ENCODE measurements at places on chromosomes 4 and X.

GRCh38 chr4:55907469-55907868 lies 41.3 kb upstream of the CEP135 start:
- peaks cover 9% of the 10 kb centered on the region for H3K36me3 ChIP-seq
- H3K4me1 ChIP-seq, result peaks cover 31% of the 10 kb centered on the region
- no peaks in the 10 kb centered on the region for H3K27me3 ChIP-seq
- no peak for DNase-seq

DNA sequence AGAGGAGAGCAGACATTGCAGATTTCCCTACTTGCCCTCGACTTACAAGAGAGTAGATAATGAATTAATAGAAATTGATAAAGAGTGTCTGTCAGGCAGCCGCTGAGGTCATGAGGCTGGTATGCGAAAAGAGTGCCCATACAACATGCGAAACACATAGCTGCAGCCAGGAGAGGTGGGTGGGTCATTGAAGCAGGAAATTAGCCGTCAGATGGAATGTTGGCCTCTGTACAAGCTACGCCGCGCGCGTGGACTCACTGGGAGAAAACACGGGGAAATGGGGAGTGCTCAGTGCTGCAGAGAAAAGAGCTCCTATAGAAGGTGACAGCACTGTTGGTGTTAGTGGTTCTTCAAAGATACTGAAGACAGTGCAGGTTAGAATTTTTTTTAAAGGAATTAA lies 125.1 kb downstream of the RAPGEF2 start:
- H3K27ac ChIP-seq, result no peak overlapping the region
- peaks cover 21% of the 10 kb centered on the region for H3K4me1 ChIP-seq
- no peaks in the 10 kb centered on the region for H3K27me3 ChIP-seq
- H3K36me3 ChIP-seq, result peaks cover 2% of the 10 kb centered on the region
- no peak for DNase-seq

DNA sequence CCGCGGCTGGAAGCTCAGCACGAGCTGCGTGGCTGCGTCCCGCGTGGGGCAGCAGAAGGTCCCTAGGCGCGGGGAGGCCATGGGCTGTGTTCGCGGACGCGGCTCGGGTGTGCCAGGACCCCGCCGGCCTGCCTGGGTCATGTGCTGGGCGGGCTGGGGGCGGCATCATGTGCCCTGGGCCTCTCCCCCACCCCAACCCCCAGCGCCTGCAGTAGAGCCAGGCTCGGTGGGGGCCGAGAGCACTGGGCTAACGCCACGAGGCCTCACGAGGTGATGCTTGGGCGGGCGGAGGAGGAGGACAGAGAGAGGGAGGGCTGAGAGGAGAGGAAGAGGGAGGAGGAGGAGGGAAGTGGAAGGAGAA lies at the start of gene GPR143:
Gene GPR143 (minus strand): TSS at position 111 of the 361 bp plus-strand sequence. CDS start 30 bp downstream, at position 81.
- H3K27ac ChIP-seq, result no peak within 1 kb of the TSS
- H3K36me3 ChIP-seq, result no peaks in the 10 kb centered on the region
- H3K27me3 ChIP-seq, result peaks cover 14% of the 10 kb centered on the region
- H3K4me1 ChIP-seq, result no peaks in the 10 kb centered on the region
- no peak within 1 kb of the TSS for H3K4me3 ChIP-seq

DNA sequence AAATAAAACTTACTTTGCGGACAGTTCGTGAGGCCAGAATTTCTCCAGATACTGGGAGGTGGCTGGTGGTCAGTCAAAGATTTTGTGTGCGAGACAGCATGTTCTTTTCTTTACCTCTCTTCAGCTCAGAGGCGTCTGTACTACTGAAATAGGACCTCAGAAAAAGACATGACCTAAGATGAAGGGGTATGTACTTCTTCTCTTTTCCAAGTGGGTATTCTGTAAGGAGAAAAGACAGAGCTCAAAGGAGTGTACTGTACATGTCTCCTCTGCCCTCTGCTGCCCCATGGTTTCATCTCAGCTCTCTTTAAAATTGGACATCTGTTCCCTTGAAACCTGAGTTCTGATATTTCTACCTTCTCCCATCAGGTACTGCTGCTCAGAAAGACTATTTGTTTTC lies 38.1 kb downstream of the SEPTIN11 start:
- H3K36me3 ChIP-seq, result peaks cover 5% of the 10 kb centered on the region
- H3K27ac ChIP-seq, result no peak overlapping the region
- peaks cover 69% of the 10 kb centered on the region for H3K4me1 ChIP-seq
- DNase-seq, result no peak
- H3K4me3 ChIP-seq, result no peak overlapping the region

DNA sequence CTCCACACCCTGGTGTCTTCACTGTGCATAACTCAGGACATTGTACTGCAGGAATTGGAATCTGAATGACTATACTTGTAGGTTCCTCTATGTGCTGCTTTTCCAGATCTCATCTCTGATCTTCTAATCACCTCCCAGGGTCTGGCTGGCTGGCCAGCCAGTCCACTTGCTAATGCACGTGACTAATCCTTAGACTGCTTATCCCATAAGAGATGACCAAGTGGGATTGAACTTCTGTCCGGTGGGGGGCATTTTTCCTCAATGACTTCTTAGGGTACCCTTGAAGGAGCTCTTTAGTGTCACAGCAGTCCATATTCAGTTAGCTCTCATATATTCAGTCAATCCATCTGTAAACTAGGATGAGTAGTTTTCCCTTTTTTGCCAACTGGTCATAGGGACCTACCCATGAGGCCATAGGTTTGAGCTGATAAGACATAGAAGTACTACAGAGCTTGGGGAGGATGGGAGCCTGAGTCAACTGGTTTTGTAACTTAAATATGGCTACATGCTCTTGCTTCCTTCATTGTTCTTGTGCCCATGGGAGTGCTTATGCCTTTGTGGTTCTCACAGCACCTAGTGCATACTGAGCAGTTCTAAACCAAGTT lies 71.9 kb upstream of the WDR1 start:
- no peak for DNase-seq
- no peak overlapping the region for H3K27ac ChIP-seq
- H3K36me3 ChIP-seq, result no peaks in the 10 kb centered on the region
- peaks cover 5% of the 10 kb centered on the region for H3K4me1 ChIP-seq
